ENCODE measurements at places on chromosomes 6 and 20.
A peak's percentile ranks its signal among the peaks of the same experiment; 100 is the strongest.

- DNase-seq: no peak
These were observed 48.6 kb downstream of the HLA-A start for GRCh38 chr6:29990931-29991330.

DNA sequence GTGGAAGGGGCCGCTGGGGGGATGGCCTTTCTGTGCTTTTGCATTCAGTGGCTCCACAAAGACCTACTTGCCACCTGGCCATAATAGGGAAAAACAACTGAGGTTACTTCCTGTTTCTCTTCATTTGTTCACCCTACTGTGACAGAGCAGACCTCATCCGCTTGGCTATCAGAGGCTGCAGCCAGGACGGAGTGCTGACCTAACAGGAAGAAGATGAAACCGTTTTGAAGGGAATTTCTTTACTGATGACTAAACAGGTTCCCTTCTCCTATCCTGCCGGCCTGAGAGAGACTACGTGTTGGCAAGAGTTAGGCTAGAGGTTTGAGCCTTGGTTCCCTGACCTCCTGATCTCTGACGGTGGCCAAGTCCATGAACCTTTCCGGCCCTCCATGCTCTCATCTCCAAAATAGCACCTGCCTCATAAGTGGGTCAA is 21.3 kb downstream of the PRR18 start:
- DNase-seq: no peak

- DNase-seq: no peak
These were observed 50.0 kb downstream of the KLHL32 start for GRCh38 chr6:96974516-96974915.

GRCh38 chr20:54557806-54558590 is 82.6 kb downstream of the DOK5 start:
- no peak for DNase-seq

DNA sequence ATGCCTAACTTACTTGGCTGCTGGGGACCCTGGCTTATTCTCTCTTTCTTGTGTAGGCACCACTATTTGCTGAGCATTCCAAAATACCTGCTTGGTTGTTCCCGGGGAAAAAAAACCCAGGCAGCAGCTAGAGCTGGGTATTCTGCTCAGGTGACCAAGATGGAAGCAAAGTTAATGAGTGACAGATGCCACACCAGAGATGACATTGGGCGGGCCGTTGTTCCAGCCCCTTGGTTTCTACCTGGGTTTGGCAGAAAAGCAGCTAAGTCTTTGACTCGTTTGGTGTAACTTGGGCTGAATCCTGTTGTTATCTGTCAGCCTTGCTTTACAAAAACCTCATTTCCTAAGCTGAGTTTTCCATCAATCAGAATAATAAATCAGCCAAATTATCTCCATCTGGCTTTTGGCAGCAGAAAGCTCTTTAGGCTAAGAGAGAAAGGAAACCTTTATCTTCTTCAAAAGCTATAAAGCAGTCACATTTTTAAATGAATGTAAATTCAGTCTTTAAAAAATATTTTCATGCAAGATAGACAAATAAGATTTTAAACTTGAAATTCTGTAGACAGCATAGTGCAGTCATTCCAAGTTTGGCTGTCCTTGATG is 202.0 kb upstream of the GMDS start:
- DNase-seq: no peak

DNA sequence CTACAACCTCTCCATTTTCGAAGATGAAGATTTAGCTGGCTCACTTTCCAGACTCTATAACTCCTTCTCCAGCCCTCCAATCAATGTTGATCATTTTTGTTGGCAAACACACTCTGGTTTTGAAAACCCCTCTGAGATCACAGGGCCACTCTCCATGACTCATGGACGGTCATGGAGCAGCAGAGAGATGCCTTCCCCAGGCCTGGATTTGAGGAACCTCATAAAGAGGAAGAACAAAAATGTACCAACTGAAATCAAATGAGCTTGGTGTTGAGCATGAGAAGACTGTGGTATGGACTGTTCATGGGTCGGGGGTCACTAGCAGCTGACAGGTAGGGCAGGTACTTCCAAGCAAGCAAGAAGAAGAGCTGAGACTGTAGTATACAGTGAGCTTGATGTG is 112.8 kb upstream of the INSM1 start:
- DNase-seq: no peak

- DNase-seq: no peak
These were observed 66.1 kb upstream of the SLC22A16 start for GRCh38 chr6:110542311-110543024.

DNA sequence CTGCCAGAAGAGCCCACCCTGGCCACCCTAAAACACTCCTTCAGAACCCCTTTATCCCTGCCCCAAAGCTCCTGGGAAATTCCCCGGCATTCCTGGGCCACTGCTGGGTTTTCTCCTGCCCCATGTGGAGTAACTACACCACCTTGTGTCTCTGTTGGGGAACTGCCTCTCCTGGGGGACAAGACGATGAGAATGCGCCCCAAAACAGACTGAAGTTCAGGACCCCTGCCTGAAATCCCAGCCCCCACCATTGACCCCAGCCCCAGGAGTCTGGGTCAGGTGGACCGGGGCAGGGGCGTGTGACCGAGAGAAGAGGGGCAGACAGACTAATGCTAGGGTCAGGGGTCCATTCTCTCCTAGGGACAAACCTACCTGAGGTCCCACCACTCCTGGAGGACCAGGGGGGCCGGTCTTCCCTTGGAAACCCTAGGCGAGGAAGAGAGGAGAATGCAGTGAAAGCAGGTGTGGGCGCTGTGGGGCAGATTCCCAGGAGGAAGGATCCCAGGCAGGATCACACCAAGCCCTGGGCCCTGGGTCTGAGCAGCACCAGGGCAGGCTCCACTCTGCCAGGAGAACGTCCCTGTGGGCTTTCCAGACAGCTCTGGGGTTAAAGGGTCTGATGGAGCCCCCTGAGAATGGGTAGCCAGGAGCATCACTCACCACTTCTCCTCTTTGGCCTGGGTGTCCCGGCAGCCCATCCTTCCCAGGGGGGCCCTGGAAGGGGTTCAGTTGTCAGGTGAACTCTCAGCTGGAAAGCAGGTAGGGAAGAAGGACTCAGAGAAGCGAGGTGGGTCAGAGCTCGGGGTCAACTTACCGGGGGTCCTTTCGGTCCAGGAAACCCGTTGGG is 19.4 kb downstream of the COL11A2 start:
- DNase-seq: peak; percentile 86

DNA sequence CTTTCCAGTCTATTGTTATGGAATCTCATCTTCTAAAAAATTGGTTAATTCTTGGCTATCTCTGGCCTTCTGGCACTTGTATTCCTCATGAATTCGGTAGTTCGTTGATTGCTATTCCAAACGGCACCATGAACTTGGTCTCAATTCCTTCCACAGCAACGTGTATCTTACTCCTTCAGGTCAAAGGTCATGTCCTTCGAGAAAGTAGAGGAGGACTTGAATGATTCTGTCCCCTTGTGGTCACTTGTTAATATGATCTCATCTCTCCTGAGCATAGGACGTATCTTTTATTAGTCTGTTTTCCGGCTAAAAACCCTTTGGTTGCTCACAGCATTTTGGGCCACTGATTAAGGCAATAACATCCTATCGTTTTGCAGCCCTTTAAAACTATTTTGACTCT is 9.4 kb downstream of the TLDC2 start:
- peak; percentile 43 for DNase-seq

- no peak for DNase-seq
These were observed 8.2 kb upstream of the BEND3 start for GRCh38 chr6:107123501-107123900.

DNA sequence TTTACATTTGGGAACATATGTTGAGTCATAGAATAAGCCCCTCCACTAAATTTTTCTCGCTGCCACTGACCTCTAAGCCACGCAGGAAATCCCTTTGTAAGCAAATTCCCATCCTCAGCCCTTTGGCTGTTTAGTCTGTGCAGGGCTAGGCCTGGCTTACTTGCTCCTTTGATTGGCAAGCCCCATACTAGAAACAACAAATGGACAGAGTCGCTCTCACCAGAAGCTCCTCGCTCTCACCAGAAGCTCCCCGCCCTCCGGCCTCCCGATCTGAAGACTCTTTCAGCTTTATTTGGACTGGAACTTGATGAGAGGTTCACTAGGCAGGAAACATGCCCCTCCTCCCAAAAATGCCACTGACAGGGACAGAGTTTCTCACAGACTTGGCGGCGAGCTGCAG is 149.2 kb upstream of the EXOC2 start:
- DNase-seq: no peak

DNA sequence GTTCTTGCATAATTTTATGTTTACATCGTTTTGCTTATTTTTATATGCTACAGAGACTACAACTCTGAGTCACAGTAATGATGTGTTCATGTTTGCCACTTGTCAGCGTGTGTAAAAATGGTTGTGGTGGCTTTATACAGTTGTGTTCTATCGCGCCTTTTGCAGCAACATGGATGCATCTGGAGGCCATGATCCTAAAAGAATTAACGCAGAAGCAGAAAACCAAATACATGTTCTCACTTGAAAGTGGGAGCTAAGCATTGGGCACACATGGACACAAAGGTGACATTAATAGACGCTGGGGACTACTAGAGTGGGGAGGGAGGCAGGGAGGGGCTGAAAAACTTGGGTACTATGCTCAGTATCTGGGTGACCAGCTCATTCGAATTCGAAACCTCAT is 996 bp upstream of the SEC23B start:
- DNase-seq: no peak

DNA sequence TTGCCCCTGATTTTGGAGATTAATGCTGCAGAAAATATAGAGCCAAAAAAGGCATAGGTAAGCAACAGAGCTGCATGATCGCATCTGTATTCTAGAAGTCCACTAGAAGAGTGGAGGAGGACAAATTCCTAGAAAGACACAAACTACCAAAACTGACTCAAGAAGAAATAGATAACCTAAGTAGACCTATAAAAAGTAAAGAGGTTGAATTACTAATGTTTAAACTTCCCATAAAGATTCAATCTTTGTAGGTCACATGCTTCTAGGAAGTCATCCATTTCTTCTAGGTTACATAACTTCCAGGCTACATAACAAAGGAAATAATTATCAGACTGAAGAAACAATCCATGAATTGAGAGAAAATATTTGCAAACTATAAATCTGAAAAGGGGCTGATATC is 84.4 kb downstream of the JPH2 start:
- no peak for DNase-seq

DNA sequence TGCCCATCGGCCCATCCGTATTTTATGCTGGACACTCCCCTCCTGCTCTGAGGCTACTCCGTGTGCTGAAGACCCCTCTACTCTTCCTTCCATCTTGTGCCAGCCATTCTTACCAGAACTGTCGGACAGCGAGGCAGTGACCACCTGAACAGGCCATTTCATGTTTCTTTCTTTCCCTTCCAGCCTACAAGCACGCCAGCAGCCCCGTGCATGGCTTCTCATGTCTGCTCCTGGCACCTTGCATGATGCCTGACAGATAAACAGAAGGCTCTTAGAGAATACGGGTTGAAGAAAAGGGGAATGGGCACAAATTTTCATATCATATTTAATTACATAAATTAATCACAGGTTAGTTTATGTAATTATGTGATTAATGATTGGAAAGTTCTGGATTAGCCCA is 95.7 kb downstream of the ARID1B start:
- no peak for DNase-seq

GRCh38 chr6:37324131-37325033 is 29.4 kb upstream of the RNF8 start:
- no peak for DNase-seq

DNA sequence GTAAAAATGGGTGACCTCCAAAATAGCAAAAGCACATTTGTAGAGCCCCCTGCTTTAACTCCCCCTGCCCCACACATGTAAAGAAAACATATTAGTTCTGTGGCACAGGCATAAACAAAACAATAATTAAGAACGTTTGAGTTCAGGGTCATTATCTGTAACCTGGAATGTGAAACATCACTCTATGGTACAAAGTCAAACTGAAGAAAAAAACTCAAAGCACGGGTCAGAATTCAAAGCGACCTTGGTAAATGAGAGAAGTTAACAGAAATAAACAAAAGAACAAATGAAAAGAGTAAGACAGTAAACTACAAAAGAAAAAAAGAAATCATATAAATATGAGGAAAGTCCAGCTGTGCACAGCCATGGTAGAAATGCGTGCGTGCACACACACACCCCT is 67.5 kb downstream of the PKHD1 start:
- DNase-seq: no peak

DNA sequence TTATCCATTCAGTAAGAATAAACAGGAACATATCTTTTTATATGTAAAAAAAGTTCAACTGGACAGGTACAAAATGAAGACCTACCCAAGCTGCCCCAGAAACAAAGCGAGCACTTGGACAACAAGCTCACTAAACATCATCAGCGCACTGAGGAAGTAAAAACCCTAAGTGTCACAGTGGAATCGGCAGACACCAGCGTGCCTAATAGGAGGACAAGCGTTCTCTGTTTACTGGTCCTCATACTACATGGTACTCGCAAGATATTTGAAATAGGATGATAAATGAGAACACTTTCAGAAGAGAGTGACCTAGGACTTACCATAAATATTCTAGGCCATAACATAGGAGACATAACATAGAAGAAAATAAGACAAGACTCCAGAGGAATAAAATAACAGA is 18.2 kb downstream of the MAP7 start:
- DNase-seq: no peak

- DNase-seq: no peak
These were observed 15.2 kb downstream of the FAM210B start for GRCh38 chr20:56373942-56374341.

GRCh38 chr20:1983301-1983700 is 10.6 kb downstream of the PDYN start:
- DNase-seq: no peak

- DNase-seq: no peak
These were observed 25.6 kb downstream of the UTRN start for GRCh38 chr6:144310765-144311164.

DNA sequence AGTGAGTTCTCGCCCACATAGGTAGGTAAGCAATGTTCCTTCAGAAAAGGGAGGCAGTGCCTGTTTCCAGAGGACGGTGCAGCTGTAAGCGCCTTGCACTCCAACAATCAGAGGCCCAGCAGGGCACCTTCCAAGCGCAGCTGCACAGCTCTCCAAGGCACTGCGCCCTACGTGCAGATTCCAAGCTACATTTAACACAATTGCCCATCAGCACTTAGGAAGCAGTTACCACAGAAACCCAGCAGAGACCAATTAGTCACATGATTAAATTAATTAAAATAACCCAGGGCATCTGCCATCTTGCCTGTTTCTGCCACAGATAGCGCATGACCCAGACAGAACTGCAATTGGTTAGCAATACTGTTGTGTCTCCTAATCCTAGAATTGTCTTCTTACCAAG is 65.5 kb downstream of the SOBP start:
- DNase-seq: no peak

- DNase-seq: peak; percentile 78
These were observed 20.4 kb upstream of the CD109 start for GRCh38 chr6:73675466-73676098.

DNA sequence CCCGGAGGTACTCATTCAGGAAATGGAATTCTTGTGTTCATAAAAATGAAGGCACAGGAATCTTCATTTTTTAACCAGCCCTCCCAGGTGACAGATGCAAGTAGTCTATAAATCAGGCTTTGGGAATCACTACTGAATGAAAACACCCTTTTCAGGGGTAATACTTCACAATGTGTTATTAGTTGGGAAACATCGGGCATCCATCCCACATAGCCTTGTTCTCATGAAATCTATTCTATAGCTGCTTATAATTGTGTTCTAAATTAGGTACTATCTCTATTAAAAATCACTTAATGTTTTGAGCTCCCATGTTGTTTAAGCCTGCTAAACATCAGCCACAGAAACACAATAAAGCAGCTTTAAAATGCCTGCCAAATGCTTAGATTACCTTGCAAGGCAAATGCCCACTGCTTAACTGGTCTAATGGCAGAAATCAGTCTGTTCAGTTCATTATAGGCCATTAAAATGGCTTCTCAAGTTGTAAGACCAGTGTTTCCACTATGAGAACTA is 94.9 kb downstream of the L3MBTL3 start:
- DNase-seq: no peak

- DNase-seq: no peak
These were observed 49.3 kb downstream of the SPATA2 start for GRCh38 chr20:49866051-49866450.
